ENCODE measurements at places on chromosomes 12 and 14. TPM values are rescaled to one million over a fixed set of nuclear protein-coding genes. Genes with fewer than 3 reads are reported as not detected.

Gene NKX2-1
- not detected for total RNA-seq

Gene SLC7A7
- total RNA-seq, result 1.9 TPM

Gene CPM
- 0.64 TPM for total RNA-seq

Gene PPP2R5E
- total RNA-seq, result 9.9 TPM

Gene TSPAN9
- 96.8 TPM for total RNA-seq

- DNase-seq, result no peak
Measured at GRCh38 chr14:92982956-92983355, 60.0 kb downstream of the CHGA start.

Gene OR4E2
- not detected for total RNA-seq

GRCh38 chr12:40158592-40159111 lies 52.8 kb upstream of the SLC2A13 start:
- no peak for DNase-seq

Measured in dermis microvascular lymphatic vessel endothelial cell (primary cell).